ENCODE measurements at places on chromosomes 3 and 15.

GRCh38 chr15:45660231-45660979 lies 25.6 kb downstream of the SQOR start:
- ATAC-seq: no peak

DNA sequence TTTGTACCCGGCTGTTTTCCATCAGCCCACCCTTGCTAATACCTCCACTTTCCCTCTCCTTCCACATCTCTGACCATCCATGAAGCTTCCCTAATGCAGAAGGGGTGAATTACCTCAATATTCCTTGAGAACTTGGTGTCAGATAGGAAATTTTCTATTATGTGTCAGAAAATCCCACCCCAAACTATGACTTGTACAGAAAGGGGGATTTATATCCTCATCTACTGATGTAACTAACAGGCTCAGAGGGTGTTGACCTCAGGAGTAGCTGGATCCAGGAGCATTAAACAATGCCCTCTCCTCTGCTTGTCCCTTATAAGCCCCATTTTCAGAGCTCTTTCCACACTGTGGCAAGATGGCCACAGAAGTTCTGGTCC lies 242.8 kb upstream of the TLE3 start:
- no peak for ATAC-seq

- no peak for ATAC-seq
Observed at GRCh38 chr15:41836073-41836472, 2.6 kb upstream of the PLA2G4B start.

- no peak for ATAC-seq
Observed at GRCh38 chr3:45001738-45002137, 24.4 kb upstream of the CLEC3B start.

GRCh38 chr3:31105438-31106077 lies 211.1 kb upstream of the GADL1 start:
- ATAC-seq: no peak

- no peak for ATAC-seq
Observed at GRCh38 chr15:38073178-38073946, 138.9 kb downstream of the TMCO5A start.

- no peak for ATAC-seq
Observed at GRCh38 chr3:100299016-100299415, 35.5 kb upstream of the NIT2 start.

DNA sequence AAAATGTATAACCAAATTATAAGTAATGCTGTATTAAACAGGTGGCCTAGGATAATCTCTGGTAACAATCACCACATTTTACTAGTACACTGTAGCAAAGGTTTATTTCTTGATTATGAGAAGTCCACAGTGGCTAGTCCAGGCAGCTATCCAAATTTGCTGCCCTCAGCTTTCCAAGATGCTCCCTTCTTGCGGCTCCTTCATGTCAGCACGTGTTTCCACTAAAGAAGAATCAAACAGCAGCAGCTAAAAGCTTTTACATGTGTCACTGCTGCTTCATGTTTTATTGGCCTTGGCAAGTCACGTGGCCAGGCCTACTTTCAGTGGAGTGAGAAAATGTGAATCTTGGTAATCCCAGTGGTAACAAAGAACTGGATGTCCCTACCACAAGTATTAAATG lies 5.6 kb upstream of the RBMS3 start:
- no peak for ATAC-seq

- ATAC-seq: no peak
Observed at GRCh38 chr15:70420086-70420947, 322.6 kb upstream of the TLE3 start.

DNA sequence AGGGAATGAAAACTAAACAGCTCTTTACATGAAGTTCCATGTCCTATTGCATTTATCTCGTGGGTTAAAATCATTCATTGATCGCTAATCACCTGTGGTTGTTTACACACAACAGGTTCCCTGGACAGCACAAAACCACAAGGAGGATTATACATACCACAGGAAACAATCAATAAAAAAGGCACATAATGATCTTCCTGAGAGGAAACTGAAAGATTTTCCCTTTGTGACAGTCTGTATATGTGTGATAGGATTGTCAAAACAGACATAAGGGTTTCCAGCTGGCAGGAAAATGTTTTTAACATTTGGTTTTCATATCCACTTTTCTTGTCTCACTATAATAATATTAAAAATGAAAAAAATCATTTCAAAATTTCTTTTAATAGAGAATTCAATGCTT lies 541.8 kb downstream of the NLGN1 start:
- no peak for ATAC-seq

DNA sequence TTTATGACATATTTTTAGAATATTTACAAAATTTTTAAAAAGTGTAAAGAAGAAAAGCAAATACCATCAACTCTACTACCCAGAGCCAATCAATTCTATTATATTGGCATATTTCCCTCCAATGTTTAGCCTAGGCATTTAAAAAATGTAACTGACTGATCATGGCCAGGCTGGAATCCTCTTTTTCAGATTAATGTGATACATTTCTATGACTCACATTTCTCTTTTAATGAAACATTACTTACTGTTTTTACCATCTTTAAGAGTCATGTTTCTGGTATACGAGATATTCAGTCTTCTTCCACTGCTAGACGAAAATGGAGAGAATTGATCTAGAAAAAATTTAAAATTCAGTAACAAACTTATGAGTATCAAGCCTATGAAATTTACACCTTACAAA lies 53.4 kb upstream of the DCUN1D1 start:
- no peak for ATAC-seq

GRCh38 chr15:75339531-75340240 lies 3.8 kb downstream of the COMMD4 start:
- ATAC-seq: no peak

DNA sequence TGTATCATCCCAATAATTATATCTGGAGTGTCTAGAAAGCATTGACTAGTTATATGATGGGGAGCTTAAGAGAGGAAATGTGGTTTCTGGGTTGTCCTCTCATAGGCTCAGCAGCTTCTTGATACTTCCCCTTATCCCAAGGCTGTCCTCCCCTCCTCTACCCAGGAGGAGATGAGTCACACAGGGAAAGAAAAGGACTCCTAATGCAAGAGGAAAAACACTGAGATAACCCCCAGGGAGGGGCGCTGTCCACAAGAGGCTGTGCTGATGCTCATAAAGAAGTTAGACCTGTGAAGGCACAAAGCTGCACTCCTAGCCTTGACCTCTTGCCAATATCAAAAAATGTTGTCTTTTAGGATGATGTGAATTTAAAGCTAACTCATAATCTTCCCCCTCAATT lies 28.8 kb upstream of the GYG1 start:
- no peak for ATAC-seq

DNA sequence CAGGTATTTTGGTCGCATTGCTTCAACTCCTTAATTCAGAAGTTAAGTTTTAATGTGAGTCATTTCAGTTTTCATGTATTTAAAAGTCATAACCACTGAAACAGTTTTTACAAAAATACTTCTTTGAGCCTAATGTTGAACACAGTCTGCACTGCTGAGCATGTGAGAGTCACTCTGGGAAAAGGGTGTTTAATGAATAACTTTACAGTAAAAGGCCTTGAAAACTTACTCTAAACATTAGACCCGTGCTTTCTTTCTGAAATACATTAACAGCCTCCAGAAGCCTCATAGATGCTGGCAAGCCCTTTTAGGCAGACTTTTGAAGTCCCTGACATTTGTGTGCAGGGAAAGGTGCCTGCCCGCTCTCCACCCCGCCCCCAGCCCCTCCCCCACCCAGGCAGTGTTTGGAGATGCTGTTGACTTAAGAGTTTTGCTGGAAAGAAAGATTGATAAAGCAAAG lies 68.9 kb upstream of the NR2F2 start:
- no peak for ATAC-seq

DNA sequence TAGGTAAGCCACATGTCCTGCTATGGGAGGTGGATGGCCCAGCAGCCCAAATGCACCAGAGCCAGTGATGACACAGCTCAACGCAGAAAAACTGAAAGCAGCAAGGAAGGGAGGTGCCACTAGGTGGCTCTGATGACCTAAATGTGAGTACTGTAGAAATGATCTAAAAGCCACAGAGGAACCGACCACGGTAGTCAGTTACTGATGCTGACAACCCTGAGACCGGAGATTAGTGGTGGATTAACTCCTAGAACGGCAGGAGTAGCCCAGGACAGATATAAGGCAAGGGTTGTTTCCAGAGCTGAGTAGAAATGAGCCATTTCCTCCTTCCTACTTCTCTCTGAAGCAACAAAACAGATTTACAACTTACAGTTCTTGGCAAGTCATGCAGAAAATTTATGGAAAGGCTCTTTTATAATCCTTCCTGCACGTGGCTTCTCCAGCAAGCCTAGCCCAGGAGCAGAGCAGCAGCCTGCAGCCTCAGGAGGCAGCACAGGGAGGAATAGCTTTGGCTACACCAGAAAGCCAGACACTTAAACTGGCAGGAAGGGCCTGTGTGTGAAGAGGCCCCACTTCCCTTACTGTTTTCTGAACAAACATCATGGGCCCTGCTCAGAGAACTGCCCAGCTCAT lies 13.1 kb downstream of the FBXL22 start:
- peak; percentile 89 for ATAC-seq

DNA sequence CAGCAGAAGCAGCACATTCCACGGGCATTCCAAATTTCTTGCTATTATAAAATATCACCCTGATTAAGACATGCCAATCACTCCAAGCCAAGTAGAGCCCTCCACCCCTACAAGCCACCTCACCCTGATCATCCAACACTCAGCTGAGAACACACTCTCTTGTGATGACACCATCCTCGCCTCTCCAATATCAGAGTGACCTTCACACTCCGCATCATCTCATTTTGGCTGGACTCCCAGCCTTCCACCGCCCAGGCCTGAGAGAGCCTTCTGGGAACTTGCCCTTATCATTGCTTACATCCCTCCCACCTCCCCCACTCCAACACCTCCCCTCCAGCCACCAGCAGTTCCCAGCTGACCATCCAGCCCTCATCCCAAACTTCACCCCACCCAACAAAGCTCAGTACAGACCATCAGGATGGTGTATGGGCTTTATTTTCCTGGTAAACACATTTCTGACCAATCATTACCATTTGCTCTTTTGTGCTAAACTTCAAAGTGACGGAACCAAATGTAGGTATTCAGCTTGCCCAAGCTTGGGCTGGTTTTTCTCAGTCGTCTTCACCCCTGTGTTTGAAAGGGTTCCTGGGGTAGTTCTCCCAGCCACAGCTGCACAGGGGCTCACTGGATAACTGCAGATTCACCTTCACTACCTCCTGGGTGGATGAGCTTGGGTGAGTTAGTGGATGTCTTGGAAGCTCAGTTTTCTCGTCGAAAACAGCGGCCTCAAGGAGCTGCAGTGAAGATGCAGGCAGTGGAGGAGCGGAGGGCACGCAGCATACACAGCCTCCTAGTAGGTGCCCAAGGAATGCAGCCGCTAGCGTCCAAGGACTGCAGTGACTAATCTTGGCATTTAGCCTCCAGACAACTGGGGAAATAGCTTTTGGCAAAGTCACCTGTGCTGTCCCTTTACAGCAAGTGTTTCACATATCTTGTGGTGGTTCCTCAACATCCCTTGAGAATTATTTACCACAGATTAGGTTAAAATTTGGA lies 115.1 kb downstream of the LIPC start:
- no peak for ATAC-seq

DNA sequence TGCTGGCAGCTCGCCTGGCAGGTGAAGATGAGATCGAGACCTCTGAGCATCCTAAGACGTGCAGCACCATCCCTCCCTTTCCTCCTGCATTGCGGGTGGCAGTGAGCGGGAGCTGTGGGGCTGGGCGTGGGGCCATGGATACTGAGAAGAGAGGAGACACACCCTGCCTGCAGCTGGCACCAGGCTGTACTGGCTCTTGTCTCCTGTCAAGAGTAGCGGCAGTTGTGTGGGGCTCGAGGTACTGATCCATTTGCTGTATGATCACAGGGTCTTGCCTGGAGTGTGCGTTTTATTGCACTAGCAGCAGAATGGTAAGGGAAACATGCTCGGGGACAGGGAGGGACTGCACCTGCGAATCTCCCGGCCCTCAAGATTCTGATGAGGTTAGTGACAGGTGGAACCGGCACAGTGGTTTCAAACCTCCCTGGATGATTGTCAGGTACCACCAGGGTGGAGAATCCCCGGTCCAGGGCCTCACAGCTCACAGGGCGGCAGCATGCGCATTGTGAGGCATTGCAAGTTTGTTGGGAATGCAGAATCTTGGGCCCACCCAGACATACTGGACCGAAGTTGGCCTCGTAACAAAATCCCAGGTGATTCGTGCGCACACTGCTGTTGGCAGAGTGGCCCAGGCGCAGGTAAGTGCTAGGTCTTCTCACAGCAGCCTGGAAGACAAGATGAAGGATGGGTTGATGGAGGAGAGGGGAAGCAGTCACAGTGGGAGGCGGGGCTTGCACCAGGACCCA lies 14.1 kb downstream of the SYNM start:
- ATAC-seq: no peak

DNA sequence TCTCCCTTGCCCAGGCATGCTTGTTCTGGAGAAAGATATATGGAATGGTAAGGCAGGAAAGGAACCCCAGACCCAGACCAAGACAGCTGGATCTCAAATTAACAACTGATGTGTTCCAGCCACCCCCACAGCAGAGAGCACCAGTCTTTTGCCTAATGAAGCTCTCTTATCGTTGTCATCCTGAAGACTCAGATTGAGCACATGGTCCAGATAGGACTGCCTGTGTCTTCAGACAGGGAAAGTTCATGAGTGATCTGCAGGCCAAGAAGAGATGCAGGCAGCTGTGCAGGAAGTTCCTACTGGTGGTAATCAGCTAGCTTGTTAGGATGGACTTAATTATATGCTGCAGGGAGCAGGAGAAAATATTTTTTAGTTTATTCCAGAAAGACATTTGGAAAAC lies 53.3 kb downstream of the PPP2R3A start:
- ATAC-seq: no peak

GRCh38 chr3:107110596-107111305 lies 266.5 kb upstream of the CCDC54 start:
- no peak for ATAC-seq

- ATAC-seq: no peak
Observed at GRCh38 chr3:171749124-171749523, 61.2 kb downstream of the PLD1 start.

DNA sequence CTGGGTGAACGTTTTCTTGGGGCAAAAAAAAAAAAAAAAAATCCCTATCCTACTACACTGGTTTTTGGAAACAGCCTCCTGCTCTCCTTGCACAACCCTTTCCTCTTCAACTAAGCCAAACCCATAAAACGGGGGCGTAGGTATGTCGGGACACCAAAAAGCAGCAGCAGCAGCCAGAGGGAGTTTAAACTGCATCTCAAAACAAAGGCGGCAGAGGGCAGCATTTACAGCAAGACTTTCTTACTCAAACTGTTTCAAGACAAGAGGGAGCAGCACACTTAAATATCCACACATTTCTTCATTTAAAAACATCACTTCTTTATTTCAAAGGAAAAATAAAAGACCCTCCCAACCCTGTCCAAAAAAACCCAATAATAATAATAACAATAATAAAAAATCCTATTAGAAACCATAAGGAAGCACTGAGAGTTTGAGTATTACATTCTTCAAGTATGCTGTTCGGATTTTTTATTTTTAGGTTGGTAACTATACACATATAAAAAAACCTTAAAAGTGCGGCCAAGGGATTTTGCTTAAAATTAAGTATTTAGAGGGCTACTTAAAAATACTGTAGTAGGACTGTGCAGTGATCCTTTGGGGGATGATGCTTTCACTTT lies 43.9 kb upstream of the PLXND1 start:
- no peak for ATAC-seq

- ATAC-seq: peak; percentile 68
Observed at GRCh38 chr3:112425858-112426750, 73.2 kb downstream of the BTLA start.

Data from stimulated activated memory B cell treated with anti-CD40 and anti-IgM and Interleukin-4, amounts not matched to agents 10 μg/mL and 1 μg/mL and 100 μg/mL, for 72 hours (primary cell).